ENCODE measurements at places on chromosomes 3 and 15.

DNA sequence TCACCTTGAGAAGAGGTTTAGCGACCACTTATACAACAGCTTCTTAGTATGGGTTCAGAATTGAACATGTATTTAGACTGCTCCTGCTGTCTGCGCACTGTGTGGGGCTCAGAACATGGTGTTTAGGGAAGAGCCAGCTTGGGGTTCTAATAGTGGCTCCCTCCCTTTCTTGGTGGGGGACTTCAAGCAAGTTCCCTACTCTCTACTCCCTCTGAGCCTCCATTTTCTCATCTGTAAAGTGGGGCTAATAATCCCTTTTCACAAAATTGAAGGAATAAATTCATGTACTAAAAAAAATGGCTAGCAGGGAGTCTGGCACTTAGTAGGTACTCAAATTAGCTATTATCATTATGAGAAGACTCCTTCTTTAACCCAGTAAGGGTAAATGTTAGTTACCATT lies 97.5 kb upstream of the SPATA12 start:
- DNase-seq: no peak

DNA sequence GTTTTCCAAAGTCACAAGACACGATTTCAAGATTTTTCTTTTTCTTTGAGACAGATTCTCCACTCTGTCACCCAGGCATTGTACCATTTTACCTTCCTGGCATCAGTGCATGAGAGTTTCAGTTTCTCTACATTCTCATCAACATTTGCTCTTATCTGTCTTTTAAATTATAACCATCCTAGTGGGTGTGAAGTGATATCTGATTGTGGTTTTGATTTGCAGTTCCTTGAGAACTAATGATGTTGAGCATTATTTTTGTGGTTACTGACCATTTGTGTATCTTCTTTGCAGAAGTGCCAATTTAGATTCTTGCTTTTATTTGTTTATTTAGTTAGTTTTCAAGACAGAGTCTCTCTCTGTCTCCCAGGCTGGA lies 41.2 kb downstream of the ADIPOQ start:
- DNase-seq: no peak

- DNase-seq: peak; percentile 82
Observed at GRCh38 chr3:127761441-127761801, 60.9 kb downstream of the MGLL start.

DNA sequence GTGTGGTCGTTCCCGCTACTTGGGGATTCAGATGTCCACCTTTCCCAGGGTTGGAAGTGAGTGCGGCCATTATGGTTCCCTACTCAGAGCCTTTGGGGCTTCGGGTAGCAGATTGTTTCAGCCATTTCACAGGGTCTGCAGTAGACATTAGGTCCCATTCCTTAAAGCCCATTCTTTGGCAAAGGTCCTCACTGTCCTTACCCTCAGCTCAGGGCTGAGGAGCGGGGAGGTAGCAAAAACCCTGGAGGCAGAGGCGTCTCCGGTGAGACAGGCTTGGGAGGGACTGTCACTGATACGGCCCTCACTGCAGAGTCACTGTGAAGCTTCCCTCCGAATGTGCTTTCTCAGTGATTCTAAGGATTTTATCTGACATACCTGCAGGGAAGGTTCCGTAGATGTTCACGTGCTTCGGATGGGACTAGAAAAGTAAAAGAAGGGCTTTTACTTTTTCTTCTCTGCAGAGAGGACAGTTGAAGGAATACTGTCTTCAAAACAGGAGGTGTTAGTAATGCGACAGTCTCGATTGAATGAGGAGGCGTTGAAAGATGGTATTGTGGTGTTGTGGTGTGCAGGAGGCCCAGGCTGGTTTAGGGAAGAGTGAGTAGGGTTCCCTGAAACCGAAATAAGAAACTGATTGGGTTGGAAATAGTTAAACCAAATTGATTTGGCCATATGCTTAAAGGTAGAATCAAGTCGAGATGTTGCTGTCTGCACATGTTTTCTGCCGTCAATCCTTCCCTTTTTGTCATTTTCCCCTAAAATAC lies 630 bp downstream of the ATP6V1A start:
- peak; percentile 40 for DNase-seq

- no peak for DNase-seq
Observed at GRCh38 chr3:151901644-151902285, 28.3 kb downstream of the SUCNR1 start.

DNA sequence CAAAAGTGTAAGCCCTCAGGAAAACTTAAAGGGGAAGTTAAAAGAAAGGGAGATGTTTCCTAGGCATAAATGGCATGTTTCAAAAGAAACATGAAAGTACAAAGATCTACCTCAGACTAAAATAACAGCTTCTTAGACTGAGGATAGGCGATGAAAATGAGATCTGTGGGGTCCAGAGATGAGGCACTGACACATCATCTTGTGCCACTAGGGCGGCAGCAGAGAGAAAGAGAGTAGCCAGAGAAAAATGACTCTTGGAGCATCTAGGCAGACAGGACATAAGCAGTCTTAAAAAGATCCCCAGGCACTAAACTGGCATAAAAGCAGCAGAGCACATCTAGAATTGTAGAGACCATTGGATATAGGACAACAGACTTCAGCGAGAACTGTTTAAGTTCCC lies 42.5 kb upstream of the RFX7 start:
- no peak for DNase-seq

- peak; percentile 85 for DNase-seq
Observed at GRCh38 chr3:50830451-50830850, 155.7 kb downstream of the DOCK3 start.

DNA sequence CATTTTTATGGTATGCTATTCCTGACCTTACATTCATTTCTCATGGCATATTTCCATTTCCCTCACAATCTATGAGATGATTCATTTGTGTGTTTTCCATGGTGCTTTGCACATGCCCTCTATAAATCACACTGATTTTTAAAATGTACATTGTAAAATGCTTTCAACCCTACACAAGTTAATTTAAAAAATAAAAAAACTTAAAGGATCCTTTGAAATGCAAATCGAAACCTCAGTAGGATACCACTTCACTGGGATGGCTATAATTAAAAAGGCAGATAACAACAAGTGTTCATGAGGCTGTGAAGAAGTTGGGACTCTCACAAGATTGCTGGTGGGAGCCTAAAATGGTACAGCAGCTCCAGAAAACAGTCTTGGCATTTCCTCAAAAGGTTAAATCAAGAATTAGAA lies 83.5 kb downstream of the FMN1 start:
- DNase-seq: no peak

GRCh38 chr3:37293646-37294045 lies 119.3 kb upstream of the LRRFIP2 start:
- no peak for DNase-seq

GRCh38 chr15:89114990-89115389 lies 26.7 kb downstream of the ABHD2 start:
- peak; percentile 72 for DNase-seq

- DNase-seq: no peak
Observed at GRCh38 chr3:105259496-105259895, 107.2 kb upstream of the ALCAM start.

DNA sequence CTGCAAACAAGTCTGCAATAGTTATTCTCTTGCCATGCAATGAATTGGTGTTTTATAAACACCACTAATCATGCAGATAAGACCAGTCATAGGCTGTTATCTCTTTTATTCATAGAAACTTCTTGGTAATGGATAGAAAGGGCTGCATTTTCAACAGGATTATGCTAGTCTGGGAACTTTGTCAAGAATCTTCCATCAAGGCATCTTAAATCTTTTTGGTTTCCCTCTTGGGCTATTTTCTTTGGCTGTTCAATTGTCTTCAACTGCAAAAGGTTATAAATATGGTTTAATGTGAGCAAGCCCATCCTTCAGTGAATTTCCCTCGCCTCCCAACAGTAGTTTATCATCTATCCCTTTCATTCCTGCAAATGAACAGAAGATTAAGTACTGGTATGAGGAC lies 59.0 kb upstream of the MINAR1 start:
- DNase-seq: no peak

- no peak for DNase-seq
Observed at GRCh38 chr15:93110502-93111040, 21.6 kb upstream of the RGMA start.

GRCh38 chr3:105367063-105367405 lies 325 bp downstream of the ALCAM start:
- DNase-seq: peak; percentile 48

- no peak for DNase-seq
Observed at GRCh38 chr15:85515212-85515611, 134.8 kb downstream of the AKAP13 start.

GRCh38 chr15:48500595-48500994 lies 144.9 kb downstream of the FBN1 start:
- no peak for DNase-seq

DNA sequence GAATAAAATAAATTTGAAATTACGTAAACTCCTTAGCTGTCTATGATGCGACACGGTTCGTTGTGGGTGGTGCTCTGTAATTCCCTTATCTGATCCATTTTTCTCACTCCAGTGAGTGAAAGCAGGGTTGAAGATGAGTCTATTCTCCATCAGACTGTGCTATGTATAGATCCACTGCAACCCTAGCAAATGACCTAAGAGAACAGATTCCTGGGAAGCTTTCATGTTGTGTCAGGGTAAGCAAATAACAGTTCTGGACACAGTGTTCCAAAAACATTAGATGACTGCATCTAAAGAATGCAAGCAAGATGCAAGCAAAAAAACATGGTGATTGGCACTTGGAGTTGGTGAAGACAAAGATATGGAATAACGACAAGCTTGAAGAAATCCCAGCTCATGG lies 239.3 kb downstream of the SLC9A9 start:
- no peak for DNase-seq

DNA sequence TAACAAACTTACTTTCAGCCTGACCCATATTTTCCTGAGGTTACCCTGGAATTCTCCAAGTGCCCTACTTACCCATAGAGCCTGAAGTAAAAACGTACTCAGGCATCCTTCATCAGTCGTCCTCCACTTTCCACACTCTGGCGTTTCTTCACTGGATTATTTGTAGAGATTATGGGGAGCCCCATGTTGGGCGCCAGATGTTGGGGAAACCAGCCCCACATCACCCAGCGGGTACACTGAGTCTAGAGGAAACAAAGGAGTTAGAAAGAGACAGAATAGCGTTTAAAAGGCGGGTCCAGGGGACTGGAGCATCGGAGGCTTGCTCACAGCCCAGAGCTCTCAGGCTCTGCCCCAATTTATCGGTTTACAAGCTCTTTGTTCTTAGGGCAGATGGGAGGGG lies 9.7 kb upstream of the SLC28A2 start:
- no peak for DNase-seq

- no peak for DNase-seq
Observed at GRCh38 chr15:49215768-49216739, 46.0 kb downstream of the GALK2 start.

DNA sequence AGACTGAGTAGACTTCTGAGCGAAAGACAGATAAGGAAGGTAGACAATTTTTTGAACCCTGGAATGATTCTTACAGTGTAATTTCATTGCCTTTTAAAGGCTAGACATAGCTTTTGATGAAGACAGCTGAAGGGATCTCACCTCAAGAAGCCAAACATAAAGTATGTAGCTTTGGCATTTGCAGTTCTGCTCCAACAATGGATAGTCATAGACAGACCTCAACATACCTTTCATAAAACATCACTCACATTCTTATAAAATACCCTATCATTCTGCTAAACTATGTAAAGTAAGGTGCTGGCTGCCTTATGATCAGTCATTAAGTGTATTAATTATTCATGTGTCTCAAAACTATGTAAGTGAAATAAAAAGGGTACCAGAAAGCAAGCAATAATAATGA lies 70.0 kb downstream of the UBE3A start:
- no peak for DNase-seq

- peak; percentile 66 for DNase-seq
Observed at GRCh38 chr3:48748754-48749153, 31.7 kb upstream of the IP6K2 start.

GRCh38 chr3:69871251-69871650 lies 128.3 kb upstream of the SAMMSON start:
- no peak for DNase-seq

- no peak for DNase-seq
Observed at GRCh38 chr3:194259982-194260766, 91.0 kb downstream of the CPN2 start.

DNA sequence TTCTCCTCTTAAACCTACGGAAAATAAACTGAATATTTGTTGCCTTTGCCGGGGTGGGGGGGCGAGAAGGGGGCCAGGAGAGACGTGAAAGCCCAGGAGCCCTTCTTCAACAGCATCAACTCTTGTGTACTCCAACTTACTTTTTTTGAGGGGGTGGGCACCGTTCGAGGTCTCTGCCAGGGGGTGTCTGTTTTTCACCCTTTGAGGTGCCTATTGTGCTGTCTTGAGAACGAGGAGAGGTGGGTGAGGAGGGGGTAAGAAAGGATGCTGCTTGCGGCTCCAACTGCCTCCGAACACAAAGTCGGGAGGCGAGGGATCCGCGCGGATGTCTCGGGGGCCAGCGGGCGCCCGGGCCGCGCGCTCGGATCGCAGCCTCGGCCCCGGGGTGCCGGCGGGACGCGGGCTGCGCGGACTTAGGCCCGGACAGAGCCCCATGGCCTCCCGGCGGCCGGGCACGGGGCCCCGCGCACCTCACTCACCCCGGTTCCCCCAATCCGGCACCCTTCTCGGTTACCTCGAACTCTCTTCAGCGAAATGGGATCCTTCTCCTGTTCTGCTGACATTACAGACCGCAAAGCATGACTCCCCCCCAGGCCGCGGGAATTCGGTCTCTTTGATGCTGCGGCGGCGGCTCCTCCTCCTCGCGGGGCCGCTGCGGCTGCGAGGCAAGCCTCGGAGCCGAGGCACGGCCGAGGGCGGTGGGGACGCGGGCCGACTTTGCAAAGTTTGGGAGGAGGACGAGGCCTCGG lies 650 bp downstream of the PYGO1 start:
- peak; percentile 9 for DNase-seq

GRCh38 chr3:186544281-186544680 lies at the start of gene CRYGS:
Gene CRYGS (minus strand): TSS chr3:186544380. CDS start chr3:186544326, 54 bp downstream.
- no peak for DNase-seq

DNA sequence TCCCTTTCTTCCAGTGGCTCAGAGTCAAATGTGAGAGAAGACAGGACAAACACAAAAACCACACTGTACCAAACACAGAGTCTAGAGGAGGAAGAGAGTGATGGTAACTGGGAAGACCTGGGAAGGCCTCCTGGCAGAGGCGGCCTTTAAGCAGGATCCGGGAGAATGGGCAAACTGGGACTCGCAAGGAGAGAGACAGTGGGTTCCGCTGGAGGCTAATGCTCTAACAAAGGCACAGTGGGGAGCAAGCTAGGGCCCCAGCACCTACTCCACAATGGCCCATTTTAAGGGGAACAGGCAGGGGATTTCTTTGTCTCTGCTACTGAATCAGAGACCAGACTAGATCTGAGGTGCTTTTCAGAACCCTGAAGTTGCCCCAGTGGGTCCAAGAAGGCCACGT lies 81.4 kb upstream of the HES1 start:
- no peak for DNase-seq

- no peak for DNase-seq
Observed at GRCh38 chr3:177681156-177681555, 483.9 kb upstream of the TBL1XR1 start.
